NCI-H460 (cell line): ENCODE measurements at places on chromosomes 3 and 15. TPM values are rescaled to one million over a fixed set of nuclear protein-coding genes. Genes with fewer than 3 reads are reported as not detected.

DNA sequence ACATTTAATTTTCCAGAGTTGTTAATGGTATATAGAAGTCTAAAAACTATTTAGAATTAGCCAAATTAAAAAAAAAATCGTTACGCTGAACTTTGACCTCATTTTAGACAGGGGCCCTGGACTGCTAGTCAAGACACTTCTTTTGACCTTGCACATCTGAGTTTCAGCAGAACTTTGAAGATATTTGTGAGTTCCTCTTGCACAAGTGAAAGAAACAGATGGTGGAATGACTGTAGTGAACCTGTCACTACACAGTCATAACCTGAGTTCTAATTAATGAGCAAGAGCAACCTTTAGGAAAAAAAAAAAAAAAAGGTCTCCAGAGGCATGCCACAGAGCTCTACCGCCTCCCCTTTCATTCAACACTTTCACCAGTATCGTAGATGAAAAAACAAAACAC lies 5.3 kb downstream of the MYO5C start:
- DNase-seq: no peak

- no peak for DNase-seq
These were observed 50.8 kb downstream of the SACM1L start for GRCh38 chr3:45739991-45740390.

DNA sequence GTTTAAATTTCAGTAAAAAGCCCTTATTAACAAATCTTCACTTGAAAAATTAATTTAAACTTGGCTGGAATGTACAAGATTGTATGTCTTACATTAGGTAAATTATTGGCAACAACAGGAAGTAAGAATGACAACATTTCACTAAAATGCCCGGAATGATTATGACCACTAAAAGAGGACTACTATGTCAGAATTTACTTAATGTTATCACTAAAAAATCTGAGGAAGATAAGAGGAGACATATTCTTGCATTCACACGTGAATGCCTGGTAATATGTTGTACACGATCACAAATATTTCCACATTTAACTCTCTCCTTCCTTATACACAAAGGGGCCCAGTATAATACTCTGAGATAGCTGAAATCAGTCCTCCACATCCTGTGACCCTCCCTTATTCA lies 29.7 kb downstream of the VGLL3 start:
- DNase-seq: no peak

DNA sequence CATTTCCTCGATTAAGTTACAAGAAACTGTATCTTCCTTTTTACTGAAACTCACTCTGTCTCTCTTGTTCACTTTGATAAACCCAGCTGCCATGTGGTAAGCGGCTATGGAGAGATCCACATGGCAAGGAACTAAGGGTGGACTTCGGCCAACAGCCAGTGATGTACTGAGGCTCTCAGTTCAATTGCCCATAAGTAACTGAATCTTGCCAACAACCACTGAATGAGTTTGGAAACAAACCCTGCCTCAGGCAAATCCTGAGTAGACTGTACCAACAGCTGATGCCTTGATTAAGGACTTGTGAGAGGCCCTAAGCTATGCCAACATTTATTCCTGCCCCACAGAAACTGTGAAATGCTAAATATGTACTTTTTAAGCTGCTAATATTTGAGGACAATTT lies 433.5 kb downstream of the PLOD2 start:
- no peak for DNase-seq

GRCh38 chr3:30502742-30503073 lies 103.7 kb upstream of the TGFBR2 start:
- no peak for DNase-seq

GRCh38 chr15:60720086-60720485 lies 241.1 kb upstream of the ICE2 start:
- DNase-seq: no peak

GRCh38 chr15:75360856-75361255 lies 7.6 kb downstream of the MAN2C1 start:
- no peak for DNase-seq

DNA sequence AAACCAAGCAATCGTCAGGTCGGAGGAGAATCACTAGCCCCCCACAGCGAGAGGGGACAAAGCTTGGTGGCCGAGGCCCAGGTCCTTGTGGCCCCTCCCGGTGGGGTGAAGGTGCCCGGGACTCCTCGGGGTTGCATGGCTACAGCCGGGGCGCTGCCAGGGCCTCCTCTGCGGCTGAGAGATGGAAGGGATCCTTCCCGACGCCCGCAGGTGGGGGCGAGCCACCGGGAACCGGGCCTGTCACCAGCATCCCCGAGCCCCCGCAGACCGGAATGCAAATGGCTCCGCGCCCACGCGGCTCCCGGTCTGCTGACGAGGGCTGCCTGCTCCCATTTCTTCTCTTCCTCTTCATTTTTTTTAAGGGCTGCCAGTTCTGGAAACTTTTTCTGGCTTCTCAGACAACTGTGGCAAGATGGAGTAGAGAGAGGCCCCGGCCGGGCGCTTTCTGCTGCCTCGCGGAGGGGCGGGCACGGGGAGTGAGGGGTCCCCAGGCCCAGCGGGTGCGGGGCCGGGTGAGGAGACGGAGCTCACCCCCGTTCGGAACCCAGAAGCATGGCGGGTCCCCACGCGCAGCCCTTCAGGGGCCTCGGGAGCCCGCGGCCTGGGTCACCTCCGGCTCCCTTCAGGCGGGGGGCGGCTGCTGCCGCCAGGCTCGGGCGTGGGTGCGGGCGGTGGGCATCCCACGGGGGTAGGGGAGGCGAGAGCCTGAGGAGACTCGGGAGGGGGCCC lies 27.5 kb downstream of the MELTF start:
- no peak for DNase-seq

GRCh38 chr15:36499412-36500389 lies 79.7 kb upstream of the CDIN1 start:
- DNase-seq: no peak

GRCh38 chr3:58754074-58754473 lies 87.5 kb upstream of the FAM3D start:
- DNase-seq: no peak

DNA sequence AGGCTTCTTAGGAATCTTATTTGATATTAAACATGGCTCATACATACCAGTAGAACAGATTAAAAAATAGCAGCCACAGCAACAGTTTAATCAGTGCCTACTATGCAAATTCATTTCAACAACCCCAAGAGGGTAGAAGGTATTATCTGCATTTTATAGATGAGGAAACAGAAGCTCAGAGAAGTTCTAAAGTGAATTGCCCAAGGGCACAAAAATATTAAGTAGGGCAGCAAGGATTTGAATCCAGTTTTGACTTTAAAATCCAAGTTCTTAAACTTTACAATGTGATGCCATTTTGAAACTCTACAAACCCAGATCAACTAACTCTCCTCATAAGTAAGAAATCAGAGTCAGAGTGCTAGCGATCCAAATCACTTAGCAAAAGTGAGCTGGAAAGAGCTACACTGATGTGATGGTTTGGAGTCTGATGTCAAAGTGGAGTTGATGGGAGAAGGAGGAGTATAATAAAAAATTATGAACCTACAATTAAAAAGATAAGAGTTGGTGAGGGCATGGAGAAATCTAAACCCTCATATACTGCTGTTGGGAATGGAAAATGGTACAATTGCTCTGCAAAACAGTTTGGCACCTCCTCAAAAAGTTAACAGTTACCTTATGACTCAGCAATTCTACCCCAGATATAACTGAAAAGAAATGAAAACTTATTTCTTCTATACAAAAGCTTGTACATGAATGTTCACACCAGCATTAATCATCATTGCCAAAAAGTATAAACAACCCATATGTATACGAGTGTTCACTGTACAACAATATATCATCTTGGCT lies 51.0 kb upstream of the PLXND1 start:
- DNase-seq: no peak

DNA sequence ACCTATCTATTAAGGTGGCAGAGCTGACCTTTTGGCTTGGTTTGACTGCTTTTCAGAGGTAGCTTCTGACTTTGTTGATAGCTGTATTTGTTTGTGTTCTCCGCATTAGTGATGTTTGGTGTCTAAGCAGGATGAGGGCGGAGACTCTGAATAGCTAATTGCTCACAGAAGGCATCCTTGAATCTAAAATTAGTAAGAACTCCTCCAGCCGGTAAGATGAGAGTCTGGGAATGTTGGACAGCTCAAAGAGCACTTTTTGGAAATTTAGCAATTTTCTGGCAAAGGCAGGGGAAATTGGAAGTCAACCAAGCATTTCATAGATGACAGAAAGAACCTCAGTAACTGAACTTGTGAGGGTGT lies 174.1 kb downstream of the KLHL25 start:
- no peak for DNase-seq

The IL20RB gene
- 7.1 and 8.8 TPM in 2 replicates for total RNA-seq

The C3orf80 gene
- not detected in 2 replicates for total RNA-seq
